Anterior cingulate cortex (tissue), 58 donors: ENCODE measurements at places on chromosomes 16 and 17.

GRCh38 chr16:85301231-85301630 lies 189.0 kb upstream of the CIBAR2 start:
- DNase-seq: no peak

DNA sequence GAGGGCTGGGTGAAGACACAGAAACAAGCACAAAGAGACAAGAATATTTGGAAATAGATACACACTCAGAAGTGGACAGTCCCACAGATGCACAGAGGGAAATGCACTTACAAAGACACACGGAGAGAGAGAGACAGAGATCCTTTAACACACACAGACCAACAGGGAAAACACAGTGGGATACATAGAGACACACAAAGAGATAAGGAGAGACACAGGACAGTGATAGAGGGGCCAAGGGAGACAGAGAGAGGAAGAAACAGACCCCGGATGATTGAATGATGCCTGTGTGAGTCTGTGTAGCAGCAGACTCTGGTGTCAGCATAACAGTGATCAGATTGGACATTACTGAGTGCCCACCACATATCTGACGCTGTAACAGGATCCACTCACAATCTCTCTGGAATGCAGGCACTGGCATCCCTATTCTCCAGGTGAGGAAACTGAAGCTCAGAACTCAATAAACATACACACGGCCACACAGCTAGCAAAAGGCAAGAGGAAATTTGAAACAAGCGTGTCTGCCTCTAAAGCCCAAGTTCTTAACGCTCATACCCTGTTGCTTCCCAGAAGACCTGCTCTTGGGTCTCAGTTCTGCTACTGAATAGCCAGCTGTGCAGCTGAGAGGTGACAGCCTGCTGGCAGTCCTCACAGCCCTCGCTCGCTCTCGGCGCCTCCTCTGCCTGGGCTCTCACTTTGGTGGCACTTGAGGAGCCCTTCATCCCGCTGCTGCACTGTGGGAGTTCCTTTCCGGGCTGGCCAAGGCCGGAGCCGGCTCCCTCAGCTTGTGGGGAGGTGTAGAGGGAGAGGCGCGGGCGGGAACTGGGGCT lies 186.3 kb upstream of the NLRP1 start:
- no peak for DNase-seq

GRCh38 chr17:7854078-7854777 lies 638 bp upstream of the TMEM88 start:
- no peak for DNase-seq

GRCh38 chr17:72754513-72754912 lies 338.0 kb downstream of the SLC39A11 start:
- DNase-seq: no peak

GRCh38 chr17:42920106-42920900 lies 19.7 kb downstream of the G6PC1 start:
- no peak for DNase-seq

DNA sequence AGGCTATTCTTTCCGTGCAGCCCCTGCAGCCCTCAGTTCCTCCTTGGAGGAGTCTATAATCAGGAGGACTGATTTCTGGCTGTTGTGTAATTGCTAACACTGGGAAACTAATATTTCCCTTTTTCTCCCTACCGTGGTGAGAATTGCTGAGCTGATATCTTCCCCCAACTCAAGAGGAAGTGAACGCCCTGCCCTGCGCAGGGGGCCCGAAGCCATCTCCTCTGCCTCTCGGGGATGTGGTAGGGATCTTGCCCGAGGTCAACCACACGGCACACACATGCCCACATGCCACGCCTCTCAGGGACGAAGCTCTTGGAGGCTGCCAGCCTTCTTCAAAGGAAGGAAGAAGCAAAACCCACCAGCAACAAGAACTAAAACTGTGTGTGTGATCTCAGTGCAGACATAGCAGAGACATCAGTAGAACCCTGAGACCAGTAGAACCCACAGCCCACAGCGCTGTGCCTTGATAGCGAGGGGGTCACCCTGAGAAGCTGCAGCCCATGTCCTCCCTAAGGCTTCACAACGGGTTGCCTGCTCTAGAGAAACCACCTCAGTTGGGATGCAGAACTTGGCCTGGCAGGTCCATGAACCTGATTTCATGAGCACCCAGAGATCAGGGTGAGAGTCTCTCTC lies 8.9 kb upstream of the ULK2 start:
- DNase-seq: peak; percentile 31

DNA sequence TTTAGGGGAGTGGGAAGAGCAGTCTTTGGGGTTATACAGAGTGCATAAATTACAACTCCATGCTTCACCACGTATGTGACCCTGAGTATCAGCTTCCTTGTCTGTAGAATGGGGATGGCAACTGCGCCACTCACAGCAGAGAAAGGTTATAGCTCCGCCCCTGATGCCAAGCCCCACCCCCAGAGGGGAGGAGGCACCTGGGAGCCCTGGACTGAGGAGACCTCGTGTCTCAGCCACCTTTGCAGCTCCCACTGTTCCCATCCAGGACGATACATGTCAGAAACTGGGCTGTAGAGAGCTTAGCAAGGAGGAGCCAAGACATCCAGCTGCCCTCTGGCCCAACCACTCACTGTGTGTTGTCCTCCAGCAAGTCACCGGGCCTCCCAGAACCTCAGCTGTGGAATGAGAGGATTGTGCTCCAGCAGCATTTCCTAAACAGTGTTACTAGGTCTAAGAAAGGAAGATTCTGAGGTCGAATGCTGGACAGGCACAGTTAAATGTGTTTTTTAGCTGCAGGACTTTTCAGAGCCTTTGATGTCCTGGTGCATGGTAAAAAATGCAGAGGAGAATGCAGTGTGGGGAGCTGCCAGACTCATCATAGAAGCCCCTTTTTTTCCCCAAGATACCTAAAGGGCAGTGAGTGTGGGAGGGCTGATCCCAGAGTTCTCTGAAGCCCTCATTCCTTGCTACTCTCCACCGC lies 49.4 kb downstream of the BEAN1 start:
- no peak for DNase-seq

DNA sequence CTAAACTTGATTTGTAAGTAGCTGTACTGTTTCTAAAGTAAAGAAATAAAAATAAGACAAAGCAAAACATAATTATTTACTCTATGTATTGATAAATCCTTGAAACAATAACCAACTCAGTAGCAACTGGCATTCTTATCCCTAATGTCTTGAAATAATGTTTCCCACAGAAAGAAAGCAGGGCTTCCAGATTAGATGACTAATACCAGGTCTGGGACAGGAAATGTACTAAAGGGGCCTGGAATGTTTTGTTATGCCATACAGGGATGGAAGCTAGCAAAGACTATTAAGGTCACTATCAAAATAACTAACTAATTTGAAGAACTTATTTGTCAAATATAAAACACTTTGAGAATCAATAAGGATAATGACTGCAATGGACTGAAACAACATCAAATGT lies 82.1 kb downstream of the CFDP1 start:
- DNase-seq: no peak

GRCh38 chr17:77264617-77265230 lies 124.0 kb downstream of the SEC14L1 start:
- DNase-seq: no peak

DNA sequence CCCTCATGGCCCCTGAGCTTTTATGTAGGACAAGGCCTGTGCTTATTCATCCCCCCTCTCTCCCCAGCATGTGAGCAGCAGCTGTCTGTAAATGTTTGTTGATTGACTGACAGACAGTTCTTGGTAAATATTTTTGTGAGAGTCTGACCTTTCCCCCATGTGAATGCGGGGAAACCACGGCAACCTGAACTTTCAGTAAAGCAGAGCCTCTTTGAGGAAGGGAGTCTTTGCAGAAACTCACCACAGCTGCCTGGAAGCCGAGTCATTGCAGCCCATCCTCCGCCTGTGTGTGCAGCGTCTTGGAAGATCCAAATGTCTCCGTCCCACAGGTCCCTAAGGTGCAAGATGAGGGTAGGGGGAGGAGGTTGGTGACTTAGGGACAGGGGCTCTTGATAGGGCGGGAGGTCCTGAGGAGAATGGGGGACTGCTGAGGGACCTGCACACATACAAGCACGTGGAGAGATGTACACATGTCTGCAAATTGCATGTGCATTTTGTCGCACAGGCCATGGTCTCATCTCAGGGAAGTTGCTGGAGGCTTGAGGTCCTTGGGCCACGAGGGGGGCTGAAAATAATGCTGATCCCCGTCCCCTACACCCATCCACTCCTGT lies 23.0 kb upstream of the IL21R start:
- no peak for DNase-seq

DNA sequence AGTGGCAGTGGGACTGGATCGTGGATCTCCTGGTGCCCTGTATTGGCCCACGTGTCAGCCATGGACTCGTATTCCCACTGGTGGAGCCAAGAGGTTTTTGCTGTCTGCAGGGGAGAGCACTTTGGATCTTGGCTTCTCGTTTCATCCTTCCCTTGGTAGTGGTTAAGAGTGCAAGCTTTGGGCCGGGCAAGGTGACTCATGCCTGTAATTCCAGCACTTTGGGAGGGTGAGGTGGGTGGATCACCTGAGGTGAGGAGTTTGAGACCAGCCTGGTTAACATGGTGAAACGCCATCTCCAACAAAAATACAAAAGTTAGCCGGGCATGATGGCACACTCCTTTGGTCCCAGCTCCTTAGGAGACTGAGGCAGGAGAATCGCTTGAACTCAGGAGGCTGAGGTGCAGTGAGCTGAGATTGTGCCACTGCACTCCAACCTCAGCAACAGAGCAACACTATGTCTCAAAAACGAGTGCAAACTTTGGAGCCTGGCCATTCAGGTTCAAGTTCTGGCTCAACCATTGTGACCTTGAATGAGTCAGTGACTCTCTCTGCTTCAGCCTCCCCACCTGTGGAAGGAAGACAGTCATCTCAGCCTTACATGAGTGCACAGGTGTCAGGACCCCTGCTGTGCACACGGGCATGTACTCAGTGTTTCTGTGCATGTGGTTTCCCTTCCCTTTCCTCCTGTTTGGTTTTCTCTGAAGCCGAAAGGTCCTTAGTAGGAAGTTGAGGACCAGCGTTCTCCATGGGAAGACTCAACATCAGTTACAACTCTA lies 57.4 kb downstream of the PLCG2 start:
- DNase-seq: no peak

GRCh38 chr17:46011711-46012505 lies 12.9 kb downstream of the STH start:
- no peak for DNase-seq

DNA sequence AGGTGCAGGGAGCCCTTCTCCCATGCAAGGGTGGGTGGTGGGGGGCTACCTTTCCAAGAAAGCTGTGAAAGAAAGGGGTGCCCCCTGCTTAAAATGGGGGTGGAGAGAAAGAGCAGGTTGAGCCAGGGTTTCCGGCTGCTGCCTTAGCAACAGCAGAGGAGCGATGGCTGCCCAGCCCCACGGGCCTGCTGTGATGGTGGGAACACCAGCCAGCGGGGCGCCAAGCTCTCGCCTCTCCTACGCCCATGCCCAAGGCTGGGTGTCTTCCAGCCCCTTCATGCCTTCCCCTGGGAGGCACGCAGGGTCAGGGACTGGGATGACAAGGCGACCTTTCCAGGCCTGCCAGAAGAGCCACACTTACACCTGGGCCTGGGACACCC lies 3.0 kb downstream of the FMNL1 start:
- no peak for DNase-seq

- no peak for DNase-seq
Observed at GRCh38 chr17:66493283-66494019, 191.0 kb downstream of the PRKCA start.

- DNase-seq: no peak
Observed at GRCh38 chr17:68532826-68533225, 20.6 kb downstream of the PRKAR1A start.

DNA sequence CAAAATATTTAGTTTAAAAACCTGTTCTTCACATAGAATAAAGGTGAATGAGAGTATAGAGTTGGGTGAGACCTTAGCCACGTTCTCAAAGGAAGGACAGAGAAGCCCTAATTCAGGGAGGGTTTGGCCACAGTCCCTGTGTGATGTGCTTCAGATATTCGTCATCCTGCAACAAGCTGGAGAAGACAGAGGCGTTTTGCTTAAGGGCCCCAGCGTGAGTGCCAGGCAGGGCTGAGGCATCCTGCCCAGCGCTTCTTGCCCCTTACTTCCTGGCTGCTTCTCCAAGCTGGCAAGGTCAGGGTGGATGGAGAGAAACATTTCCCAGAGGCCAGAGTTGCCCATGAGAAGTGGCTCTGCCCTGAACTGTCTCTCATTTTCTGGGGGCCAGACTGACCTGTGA lies 46.9 kb downstream of the AXIN2 start:
- no peak for DNase-seq

DNA sequence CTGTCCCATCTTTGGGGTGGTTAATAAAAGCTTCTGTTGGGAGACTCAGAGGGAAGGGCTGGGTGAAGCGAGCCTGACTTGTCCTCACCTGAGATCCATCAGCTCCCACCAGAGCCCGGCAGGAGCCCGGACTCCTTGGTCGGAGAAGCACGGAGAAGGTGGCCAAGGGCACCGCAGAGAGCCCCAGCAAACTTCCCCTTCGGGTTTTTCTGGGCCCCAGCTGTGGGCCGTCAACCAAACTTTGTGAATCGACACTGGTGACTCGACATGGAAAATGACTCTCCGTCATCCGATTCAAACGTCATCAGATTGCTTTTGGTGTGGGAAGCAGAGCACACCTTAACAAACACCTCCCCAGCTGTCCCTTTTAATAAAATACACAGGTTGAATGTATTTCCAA lies 21.4 kb downstream of the ENPP7 start:
- DNase-seq: no peak

DNA sequence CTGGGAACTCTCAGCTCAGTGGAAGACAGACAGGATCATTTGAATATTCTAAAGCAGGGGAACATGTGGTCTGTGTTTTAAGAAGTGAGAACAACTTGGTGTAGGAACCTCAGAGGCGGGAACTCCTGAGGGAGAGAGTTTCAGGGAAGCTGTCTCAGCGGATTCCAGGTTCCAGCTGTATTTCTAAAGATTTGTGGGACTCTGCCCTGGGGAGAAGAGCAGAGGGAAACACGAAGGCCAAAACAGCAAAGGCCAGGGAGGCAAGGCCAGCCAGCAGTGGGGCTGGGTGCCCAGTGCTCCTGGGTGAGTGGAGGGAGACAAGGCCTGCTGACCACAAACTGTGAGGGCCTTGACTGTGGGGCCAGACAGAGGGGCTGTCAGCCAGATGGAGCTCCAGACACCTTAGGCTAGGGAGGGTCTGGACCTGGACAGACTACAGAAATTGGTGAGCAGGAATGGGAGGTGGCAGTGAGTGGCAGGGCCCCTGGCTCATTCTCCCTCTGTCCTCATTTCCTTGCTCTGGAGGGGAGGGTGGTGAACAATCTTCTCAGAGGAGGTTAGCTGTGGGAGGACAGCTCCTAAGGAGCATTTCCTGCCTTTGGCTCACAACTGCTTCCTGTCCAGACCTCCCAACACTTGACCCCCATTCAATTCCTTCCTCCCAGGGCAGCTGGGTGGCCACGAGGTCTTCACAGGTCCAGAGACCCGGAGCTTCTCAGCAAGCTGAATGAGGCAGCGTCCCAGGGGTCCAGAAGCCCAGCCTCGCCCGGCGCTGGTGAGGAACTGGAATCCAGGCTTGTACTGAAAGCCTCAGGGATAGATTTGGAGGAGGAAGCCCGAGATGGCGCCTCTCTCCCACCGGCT lies 21.0 kb upstream of the FZD2 start:
- no peak for DNase-seq
